Hippocampal formation (tissue), 2 donors: ENCODE measurements at places on chromosomes 1 and 21.

DNA sequence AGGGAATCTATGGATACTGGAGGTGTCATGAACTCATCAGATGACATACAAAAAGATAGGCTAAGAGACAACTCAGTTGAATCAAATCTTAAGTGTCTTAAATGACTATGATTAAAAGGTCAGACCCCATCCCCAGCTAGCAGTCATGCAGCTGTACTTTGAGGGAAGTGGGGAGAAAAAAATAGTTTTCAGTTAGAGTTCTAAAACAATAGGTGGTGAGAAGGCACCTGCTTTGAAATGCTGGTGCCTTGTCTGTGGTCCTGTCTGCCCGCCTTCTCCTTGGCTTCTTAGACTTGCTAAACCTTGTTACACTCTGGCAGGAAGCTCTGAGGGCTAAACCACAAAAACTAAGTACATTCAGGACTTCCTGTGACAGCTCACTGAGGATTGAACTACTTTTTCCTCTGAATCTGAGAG, 15.3 kb downstream of the CD2 start:
- no peak for DNase-seq

DNA sequence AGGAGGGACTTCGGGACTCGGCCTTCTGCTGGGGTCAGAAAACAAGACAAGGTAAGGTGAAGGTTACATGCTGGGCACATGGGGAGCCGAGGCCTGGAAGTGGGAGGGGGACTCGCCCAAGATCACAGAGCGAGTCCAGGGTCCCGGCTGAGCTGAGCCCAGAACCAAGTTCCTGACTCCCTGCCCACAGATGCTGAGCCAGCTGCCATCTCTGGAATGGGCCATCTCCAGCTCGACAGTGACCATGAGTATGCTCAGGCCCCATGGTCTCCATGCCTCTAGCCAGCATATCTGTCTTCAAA, 26.7 kb upstream of the EDN2 start:
- DNase-seq = no peak

GRCh38 chr21:18832950-18833349, 429.4 kb upstream of the TMPRSS15 start:
- no peak for DNase-seq

GRCh38 chr1:88168126-88168525, 515.9 kb upstream of the PKN2 start:
- DNase-seq = no peak

DNA sequence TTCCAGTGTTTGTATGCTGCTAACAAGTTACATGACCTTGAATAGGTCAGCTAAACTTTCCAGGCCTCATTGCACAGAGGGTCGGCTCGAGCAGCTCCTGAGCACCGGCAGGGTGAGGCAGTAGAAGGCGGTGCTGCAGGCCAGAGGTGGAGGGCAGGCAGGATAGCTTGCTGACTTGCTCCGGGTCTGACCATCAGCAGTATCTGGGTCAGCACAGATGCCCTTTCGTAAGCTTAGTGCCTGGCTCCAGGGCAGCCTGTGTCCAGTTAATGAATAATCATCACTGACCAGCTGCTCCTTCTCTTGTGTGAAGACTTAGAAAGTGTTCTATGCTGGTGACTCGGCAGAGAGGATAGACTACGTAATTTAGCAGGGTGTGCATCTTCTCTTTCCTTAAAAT, 6.9 kb downstream of the MAPKAPK2 start:
- no peak for DNase-seq

GRCh38 chr1:204996981-204997380, 46.0 kb upstream of the CNTN2 start:
- no peak for DNase-seq
